ENCODE measurements at places on chromosomes 13 and 19.
A peak's percentile ranks its signal among the peaks of the same experiment; 100 is the strongest.

DNA sequence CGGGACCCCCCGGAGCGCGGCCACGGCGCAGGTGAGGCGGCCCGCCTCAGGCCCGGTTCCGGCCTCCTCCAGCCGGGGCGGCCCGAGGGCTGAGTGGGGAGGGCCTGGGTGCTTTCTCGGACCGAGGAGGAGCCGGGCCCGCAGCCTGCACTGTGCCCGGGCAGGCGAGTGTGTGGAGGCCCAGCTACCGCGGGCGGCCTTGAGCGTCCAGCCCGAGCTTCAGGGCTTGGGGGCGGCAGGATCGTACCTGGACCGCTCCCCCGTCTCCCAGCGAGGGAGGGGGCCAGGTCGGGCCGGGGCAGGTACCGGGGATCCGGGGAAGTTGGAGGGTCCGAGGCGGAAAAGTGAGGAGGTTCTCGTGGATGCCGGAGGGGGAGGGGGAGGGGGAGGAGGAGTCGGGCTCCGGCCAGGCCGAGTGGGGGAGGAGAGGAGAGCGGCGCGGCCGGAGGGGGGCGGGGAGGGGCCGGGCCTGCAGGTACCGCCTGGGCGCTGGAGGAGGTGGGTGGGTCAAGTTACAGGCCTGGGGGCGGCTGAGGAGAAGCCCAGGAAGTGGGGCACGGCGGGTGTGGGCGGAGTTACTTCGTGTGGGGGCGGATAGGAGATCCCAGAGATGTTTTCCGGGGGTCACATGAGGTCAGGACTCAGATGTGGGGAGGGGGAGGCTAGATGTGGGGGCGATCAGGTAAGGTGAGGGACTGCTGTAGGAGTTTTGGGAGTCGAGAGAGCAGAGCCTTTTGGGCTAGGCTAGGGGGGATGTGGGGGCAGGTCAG is 545 bp downstream of the NACC1 start:
- DNase-seq: no peak

GRCh38 chr13:19862481-19863313 is 752 bp downstream of the ZMYM5 start:
- DNase-seq: peak; percentile 61

- no peak for DNase-seq
These were observed 1504.5 kb upstream of the PCDH20 start for GRCh38 chr13:62920159-62920558.

- DNase-seq: no peak
These were observed 36.3 kb upstream of the SLC10A2 start for GRCh38 chr13:103102482-103102881.

DNA sequence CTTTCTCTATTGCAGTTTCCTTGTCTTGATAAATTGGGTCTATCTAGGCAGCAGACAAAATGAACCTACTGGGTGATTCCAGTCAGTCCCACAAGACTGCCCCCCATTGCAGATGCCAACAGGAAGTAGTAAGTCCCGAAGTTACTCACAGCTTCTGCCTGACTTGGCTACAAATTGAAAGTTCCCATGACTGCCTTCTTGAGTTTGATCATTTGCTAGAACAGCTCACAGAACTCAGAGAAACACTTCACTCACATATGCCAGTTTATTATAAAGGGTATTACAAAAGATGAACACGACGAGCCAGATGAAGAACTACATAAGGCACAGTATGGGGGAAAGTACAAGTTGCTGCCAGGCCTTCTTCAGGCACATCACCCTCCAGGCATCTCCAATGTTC is 50.0 kb downstream of the TEX26 start:
- no peak for DNase-seq

DNA sequence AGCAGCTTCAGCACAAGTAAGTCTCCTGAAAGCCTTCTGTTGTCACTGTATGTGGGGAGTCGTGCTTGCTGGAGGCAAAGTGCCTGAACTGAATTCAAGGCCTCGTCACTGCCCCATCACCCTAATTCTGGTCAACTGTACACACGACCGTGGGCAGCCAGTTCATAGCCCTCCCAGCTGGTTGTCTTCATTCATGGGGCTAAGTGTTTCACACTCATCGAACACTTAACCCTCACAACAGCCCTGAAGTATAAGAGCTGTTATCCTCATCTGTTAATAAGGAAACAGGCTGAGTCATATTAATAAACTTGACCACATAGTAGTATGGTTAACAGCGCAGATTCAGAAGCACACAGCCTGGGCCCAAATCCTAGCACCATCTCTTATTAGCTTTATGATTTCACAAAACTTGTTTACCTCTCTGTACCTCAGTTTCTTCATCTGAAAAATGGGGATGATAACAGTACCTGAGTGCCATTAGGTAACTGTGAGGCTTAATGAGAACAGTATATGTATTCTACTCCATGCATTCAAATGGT is 66.7 kb downstream of the CDADC1 start:
- DNase-seq: no peak

- peak; percentile 65 for DNase-seq
These were observed 51.3 kb upstream of the LSM14A start for GRCh38 chr19:34120846-34121639.

GRCh38 chr13:74243637-74244526 is 109.7 kb upstream of the KLF12 start:
- no peak for DNase-seq

- DNase-seq: no peak
These were observed 279.0 kb downstream of the NHLRC3 start for GRCh38 chr13:39317291-39317690.

Data from activated naive CD4-positive, alpha-beta T cell treated with anti-CD3 and anti-CD28 coated beads, Interleukin-2, amount 50 U/mL, for 72 hours (primary cell).